ENCODE measurements at places on chromosomes 5 and 9.

DNA sequence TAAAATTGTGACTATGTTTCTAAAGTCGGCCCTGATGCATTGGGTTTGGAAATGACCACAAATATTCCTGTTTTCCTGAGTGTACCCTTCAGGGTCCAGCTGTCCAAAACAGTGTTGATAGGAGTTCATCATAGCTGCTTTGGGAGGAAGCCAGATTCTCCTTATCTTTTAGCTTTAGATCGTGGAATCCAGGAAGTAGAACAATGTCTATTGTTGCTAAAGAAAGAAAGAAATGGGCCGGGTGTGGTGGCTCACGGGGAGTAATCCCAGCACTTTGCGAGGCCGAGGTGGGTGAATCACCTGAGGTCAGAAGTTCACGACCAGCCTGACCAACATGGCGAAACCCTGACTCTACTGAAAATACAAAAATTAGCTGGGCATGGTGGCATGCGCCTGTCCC lies 9.5 kb downstream of the CAVIN4 start:
- no peak for DNase-seq

DNA sequence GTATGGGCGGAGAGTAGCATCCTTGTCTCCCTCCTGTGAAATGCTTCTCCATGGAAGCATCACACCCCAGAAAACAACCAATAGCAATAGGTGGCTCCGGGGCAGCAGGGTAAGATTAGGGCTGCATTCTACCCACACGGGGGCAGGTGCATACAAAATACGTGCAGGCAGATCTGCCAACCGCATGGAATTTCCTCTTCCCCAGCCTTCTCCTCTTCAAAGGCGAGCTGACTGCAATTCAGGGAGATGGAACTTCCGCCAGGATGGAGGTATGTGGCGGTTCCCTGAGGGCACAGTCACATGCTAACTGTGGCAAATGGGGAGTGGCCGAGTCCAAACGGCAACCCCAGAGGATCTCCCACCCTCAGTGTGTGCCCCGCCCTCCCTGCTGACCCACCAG lies 81.5 kb downstream of the LMNB1 start:
- DNase-seq, result no peak

GRCh38 chr5:128455841-128456361 lies 82.1 kb downstream of the FBN2 start:
- no peak for DNase-seq

GRCh38 chr5:168575391-168576372 lies 3.5 kb downstream of the PANK3 start:
- DNase-seq, result no peak

DNA sequence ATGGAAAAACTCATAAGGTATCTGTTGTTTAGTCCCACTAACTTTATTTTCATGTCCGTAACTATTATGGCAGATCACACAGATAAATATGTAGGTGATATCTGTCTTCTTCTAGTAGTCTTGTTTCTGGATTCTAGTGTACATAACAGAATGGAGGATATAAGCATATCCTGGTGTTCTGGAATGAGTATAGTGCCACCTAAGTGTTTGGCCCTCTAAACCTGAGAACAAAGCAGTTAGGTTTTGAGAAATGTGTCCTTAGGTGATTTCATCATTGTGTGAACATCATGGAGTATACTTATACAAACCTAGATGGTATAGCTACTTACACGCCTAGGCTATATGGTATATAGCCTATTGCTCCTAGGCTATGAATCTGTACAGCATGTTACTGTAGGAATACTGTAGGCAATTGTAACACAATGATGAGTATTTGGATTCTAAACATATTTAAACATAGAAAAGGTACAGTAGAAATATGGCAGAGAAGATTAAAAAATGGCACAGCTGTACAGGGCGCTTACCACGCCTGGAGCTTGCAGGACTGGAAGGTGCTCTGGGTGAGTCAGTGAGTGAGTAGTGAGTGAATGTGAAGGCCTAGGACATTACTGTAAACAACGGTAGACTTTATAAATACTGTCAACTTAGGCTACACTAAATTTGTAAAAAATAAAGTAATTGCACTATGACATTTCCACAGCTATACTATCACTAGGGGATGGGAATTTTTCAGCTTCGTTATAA lies 150.3 kb upstream of the SLC24A2 start:
- no peak for DNase-seq

Measured in cortex of kidney (tissue), 1 donor.